Transverse colon (tissue), 4 donors: ENCODE measurements at places on chromosomes 7 and 10. TPM values are rescaled to one million over a fixed set of nuclear protein-coding genes. Genes with fewer than 3 reads are reported as not detected.

DNA sequence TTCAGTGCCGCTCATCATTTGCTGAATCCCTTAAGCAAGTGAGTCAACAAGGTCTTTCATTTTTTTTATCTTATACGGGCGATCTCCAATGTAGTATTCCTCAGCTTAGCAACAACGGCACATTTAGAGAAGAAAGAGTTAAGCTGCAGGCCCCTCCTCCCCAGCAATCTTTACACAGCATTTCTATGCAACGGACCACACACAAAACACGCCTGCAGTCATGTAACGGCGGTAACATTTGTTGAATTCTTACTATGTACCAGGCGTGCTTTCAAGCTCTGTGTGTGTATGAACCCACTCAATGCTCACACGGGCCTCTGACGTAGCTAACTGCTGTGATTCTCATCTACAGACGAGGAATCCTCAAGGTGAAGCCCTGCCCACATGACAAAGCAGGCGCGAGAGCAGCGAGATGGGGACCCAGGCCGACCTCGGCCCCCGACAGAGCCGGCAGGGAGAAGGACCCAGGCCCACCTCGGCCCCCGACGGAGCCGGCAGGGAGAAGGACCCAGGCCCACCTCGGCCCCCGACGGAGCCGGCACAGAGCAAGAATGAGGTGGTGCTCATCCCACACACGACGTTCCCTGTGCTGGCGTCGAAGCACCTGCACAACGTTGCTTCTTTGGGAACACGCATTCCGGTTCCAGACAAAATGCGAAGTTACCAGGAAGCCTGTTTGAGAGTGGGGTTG lies 240.7 kb downstream of the ZMYND11 start:
- H3K27me3 ChIP-seq: no peaks in the 10 kb centered on the region
- H3K27ac ChIP-seq: no peak overlapping the region
- H3K36me3 ChIP-seq: no peaks in the 10 kb centered on the region
- peaks cover 8% of the 10 kb centered on the region for H3K4me1 ChIP-seq
- H3K4me3 ChIP-seq: no peak overlapping the region

DNA sequence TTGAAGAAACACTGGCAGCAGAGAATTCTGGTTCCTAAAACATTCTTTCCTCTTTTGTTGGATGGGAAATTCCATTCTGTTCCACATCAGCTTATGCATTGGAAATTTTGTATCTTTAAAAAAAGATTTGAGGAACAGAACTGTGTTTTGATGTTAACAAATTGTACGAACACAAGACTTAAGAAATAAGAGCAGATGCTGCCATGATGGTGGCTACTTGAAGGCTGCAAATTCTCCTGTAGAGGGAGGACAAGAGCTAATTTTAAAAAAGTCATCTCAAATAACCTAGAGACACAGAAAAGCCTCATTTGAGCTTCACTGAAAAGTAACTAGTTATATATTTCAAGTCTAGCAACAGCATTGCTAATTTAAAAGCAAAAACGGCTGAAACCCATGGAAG lies 29.8 kb downstream of the NDUFB2 start:
- no peak overlapping the region for H3K27ac ChIP-seq
- H3K27me3 ChIP-seq: no peaks in the 10 kb centered on the region
- DNase-seq: no peak
- H3K36me3 ChIP-seq: no peaks in the 10 kb centered on the region
- H3K4me3 ChIP-seq: no peak overlapping the region

CALHM2 gene
- total RNA-seq: 21.1 TPM

GRCh38 chr7:28155964-28156363 lies 24.6 kb downstream of the JAZF1 start:
- peaks cover 38% of the 10 kb centered on the region for H3K4me1 ChIP-seq
- DNase-seq: no peak
- H3K27ac ChIP-seq: no peak overlapping the region
- no peaks in the 10 kb centered on the region for H3K36me3 ChIP-seq
- H3K4me3 ChIP-seq: no peak overlapping the region

DNA sequence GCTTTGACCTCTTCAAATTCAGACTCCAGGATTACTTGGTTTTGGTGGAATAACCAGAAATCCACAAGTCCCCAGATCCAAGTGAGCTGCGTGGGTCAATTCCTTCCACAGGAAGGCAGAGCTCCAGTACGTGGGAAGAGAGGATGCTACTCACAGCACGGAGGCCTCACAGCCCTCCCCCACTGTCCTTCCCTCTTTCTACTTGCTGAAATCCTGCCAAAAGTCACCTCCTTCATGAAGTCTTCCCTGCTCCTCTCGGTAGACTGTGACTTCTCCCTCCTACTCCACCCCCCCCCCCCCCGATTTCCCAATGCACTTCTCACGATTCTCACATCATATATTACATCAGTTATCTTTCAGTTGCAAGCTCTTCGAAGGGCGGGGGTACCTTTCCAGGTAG lies 12.3 kb downstream of the CAMK2G start:
- no peak overlapping the region for H3K27ac ChIP-seq
- no peak overlapping the region for H3K4me3 ChIP-seq
- H3K36me3 ChIP-seq: peaks cover 13% of the 10 kb centered on the region
- H3K27me3 ChIP-seq: no peaks in the 10 kb centered on the region
- peaks cover 32% of the 10 kb centered on the region for H3K4me1 ChIP-seq
- DNase-seq: no peak

ITGA8 gene
- not detected for total RNA-seq

CYP2E1 gene
- total RNA-seq: 3.4 TPM

DNA sequence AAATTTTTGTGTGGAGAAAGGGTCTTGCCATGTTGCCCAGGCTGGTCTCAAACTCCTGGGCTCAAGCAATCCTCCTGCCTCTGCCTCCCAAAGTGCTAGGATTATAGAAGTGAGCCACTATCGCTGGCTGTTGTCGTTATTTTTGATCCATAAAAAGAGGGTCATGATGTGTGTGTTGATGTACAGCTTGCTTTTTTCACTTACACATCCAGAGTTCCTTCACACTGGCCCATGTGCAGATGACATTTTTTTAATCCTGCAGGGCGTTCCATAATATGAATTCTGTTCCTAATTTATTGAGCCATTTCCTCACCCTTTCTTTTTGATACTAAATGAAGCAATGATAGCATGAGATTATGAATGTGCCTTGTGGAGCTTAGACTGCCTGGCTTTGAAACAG lies 40.8 kb downstream of the GRK5 start:
- peaks cover 21% of the 10 kb centered on the region for H3K4me1 ChIP-seq
- DNase-seq: no peak
- H3K4me3 ChIP-seq: no peak overlapping the region
- H3K27me3 ChIP-seq: no peaks in the 10 kb centered on the region
- H3K36me3 ChIP-seq: no peaks in the 10 kb centered on the region
- H3K27ac ChIP-seq: peak overlapping the region; percentile 74

- no peaks in the 10 kb centered on the region for H3K36me3 ChIP-seq
- H3K27ac ChIP-seq: no peak overlapping the region
- peaks cover 21% of the 10 kb centered on the region for H3K4me1 ChIP-seq
- H3K4me3 ChIP-seq: no peak overlapping the region
- H3K27me3 ChIP-seq: no peaks in the 10 kb centered on the region
- DNase-seq: no peak
Observed at GRCh38 chr7:2114052-2114451, 118.7 kb downstream of the MAD1L1 start.

TBX20 gene
- total RNA-seq: not detected
